ENCODE measurements at places on chromosomes 11 and 22. TPM values are rescaled to one million over a fixed set of nuclear protein-coding genes. Genes with fewer than 3 reads are reported as not detected.

CATSPERZ gene
- 2.0 TPM for total RNA-seq

ARAP1 gene
- 20.0 TPM for total RNA-seq

P2RX6 gene
- 5.2 TPM for total RNA-seq

CECR2 gene
- 1.4 TPM for total RNA-seq

MUC15 gene
- total RNA-seq: not detected

TIMM8B gene
- 63.3 TPM for total RNA-seq

DNA sequence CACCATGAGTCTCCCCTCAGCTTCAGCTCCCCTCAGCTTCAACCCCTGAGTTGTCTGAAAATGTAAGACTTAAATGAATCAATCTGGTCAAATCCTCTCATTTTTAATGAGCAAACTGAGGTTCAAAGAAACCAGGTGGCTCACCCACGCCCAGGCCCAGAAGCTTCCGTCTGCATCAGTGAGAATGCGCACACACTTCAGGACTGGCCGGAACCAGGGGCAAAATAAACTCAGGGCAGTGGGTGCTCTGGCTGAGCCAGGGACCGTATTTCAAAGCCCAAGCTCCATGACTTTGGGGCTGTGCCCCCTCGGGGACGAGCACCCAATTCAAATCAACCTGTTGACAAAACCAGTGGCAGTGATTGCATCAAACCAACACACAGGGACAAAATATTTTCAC is 3.1 kb downstream of the SULT4A1 start:
- no peak for DNase-seq

GRCh38 chr11:23010790-23011335 is 150.6 kb upstream of the CCDC179 start:
- no peak for DNase-seq

DNA sequence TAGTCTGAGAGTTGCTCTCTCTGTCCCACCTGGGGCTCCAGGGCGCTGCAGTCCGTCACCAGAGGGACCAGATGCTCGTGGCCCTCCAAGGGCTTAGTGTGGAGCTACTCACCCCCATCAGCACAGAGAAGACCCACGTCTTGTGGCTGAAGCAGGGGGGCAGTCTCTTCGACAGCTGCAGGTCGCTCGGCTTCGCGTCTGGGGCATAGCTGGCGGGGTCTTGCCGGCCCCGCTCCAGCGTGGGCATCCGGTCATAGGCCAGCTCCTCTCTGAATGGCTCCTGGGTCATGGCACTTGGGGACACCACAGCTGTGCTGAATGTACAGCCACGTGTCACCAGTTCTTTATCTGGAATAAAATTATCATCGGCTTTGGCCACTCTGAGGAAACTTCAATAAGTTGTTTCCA is 608 bp downstream of the MLC1 start:
- DNase-seq: no peak

DNA sequence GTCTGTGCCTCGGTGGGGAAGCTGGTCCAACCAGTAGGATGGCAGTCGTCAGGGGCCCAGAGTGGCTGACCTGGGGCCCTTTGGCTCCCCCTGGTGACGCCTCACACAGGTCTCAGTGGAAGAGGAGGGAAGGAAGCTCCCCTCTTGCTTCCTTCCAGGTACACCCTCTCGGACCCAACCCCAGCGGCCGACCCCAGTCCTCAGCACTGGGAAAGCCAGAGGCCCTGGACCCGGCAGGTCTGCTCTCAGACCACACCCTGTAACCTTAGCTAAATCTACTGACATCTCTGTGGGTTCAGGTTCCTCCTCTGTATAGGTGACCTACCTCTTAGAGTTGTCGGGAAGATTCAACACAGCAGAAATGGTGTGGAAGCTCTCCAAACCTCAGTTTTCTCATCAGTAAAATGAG is 3.4 kb upstream of the SCUBE1 start:
- peak; percentile 42 for DNase-seq

GRCh38 chr11:110431674-110432073 is 1.9 kb downstream of the FDX1 start:
- no peak for DNase-seq

DNA sequence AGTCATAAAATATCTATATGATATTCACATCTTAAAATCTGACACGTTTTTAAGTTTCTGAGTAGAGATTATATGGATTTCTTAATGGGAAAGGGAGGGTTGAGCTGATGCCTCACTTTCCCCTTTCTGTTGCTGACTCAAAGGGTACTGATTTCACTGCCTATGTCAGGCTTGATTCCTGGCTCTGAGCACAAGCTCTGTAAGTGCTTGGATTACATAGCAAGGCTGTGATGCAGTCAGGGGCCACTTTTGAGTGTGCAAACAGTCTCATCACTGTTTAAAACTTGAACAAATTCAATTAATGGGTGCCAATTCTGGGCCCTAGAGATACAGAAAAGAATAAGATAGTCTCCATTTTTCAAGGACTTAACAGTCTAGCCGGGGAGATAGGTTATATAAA is 14.4 kb downstream of the ATXN10 start:
- DNase-seq: no peak

DNA sequence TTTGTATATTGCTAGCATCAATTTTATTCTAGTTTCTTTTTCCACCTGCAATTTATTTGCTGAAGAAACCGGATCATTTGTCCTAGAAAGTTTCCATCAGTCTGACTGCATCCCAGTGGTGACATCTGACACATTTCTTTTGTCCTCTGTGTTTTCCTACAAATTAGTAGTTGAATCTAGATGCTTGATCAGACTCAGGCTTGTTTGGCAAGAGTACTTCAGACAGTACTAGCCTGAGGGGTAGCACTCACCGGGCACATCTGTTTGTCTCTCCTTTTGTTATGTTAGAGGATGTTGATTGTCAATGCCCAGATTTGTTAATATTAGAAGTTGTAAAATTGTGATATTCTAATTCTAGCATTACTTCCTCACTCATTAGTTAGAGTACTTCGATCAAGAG is 204.8 kb downstream of the SWAP70 start:
- no peak for DNase-seq

DNA sequence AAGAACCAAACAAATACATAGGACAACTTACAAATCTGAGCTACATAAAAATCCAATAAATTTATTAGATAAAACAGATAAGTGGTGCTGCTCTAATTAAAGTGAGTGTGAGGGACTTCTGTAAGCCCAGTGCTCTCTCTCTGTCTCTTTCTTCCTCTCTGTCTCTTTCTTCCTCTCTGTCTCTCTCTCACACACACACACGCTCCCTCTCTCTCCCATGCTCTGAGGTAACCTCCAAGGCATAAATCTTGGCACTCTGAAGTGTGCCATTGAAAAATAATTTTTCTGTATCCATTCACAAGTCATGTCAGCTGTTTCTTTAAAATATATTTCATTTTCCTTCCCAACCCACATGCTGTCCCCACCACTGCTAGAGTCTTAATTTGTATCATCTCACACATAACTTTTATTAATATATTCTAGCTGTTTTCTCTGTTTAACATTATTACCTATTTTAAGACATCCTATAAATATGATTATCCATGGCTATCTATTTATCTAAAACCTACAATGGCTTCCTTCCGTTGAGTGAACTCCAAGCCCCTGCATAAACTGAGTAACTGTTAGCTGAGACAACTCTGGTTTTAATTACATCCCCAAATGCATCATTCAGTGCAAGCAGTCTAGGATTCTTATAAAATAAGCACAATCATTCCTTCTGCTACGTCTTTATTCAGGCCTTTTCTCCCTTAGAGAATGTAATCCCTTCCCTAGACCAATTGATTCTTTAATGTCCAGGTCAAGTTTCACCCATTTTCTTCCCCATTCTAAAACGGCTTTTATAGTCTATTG is 57.4 kb upstream of the SLC5A12 start:
- no peak for DNase-seq

DNA sequence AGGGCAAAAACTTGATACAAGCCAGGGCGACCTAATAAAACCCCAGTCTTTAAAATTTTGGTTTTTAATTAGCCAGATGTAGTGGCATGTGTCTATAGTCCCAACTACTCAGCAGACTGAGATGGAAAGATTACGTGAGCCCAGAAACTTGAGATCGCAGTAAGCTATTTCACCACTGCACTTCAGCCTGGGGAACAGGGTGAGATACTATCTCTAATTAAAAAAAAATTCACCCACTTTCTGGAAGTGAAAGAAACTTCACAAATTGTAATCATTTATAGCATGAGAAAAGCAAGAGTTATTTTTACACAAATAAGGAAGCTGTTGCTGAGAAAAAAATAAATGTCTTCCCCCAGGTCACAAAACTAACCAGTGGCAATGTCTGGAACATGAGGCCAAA is 882 bp upstream of the GLYATL2 start:
- DNase-seq: no peak

DNA sequence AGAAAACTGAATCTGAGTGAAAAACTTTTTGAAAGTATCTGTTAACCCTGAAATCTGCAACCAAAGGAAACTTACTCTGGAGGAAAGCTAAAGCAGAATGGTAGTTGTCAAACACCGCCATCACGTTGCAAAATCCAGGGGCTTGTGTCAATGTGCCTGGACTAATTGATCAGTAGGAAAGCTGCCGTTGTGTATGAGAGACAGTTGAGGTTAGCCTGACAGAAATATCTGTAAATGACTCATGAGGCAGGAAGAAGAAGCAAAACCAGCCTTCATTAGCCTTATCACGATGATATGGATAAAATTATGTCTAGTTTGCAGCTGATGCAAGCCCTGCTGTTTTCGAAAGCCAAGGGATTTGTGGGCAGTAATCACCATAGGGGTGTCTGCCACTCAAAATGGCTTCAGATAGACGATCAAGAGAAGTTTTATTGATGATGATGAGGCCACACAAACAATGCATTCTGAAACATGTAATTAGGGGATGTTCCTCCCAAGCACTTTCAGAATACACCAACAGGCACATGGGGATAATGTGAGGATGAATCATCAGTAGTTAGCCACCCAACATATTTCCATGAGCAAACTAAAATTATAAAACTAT is 8.9 kb downstream of the SCGB1A1 start:
- DNase-seq: no peak

- DNase-seq: no peak
Measured at GRCh38 chr11:102836290-102836875, 7.0 kb downstream of the MMP3 start.

- no peak for DNase-seq
Measured at GRCh38 chr11:126514061-126514693, 158.7 kb downstream of the ST3GAL4 start.

- DNase-seq: no peak
Measured at GRCh38 chr22:27635435-27635834, 166.1 kb downstream of the MN1 start.

DNA sequence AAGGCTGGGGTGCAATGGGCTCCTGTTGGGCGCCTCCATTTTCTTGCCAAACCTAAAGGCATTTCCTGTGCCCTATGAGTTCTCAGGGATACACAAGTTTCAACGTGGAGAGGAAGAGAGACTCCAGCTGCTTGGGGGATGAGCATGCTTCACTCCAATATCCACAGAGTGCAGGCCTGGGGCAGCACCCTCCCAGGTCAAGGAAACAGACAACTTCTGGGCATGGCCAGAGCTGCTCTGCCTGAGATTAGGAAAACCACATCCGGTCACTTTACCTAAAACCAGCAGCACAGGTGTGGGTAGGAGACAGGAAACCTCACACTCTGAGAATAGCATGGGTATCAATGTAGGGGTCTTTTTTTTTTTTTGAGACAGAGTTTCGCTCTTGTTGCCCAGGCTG is 28.7 kb downstream of the TMEM184B start:
- DNase-seq: no peak

GRCh38 chr22:37926771-37927636 is 20.9 kb downstream of the MICALL1 start:
- no peak for DNase-seq

DNA sequence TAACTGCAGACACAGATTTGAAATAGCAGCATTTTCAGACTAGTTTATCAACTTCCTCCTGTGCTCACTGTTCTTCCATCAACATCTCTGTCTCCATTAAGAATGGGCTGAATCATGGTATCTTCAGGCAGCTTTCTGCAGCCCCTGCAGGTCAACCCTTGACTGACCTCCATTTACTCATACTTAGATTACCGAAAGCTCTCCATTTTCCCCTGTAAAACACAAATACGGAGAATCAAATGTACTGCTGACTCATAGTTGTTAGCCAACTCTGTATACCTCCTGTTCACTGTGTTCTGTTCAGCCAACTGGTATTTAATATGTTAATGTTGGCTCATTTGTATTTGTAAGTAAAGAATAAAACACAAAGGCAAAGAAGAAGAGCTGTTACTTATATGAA is 364.0 kb downstream of the CASP12 start:
- no peak for DNase-seq

DNA sequence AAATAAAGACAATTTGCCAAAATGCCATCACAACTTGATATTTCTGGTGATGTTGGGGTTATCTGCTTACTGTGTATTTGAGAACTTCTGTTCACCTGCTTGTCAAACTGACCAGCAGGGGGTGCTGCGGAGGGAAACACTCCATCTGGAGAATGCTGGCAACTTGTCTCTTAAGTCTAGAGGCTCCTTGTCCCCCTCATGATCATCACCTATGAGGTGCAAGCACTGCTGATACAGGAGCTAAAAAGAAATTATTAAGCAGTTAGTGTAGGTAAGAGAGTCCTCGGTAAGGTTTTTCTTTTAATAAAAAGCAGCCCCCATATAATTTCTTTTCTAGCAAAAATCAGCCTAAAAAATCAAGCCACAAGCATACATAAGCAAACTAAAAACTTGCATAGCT is 32.7 kb upstream of the GLYATL1B start:
- DNase-seq: peak; percentile 34

DNA sequence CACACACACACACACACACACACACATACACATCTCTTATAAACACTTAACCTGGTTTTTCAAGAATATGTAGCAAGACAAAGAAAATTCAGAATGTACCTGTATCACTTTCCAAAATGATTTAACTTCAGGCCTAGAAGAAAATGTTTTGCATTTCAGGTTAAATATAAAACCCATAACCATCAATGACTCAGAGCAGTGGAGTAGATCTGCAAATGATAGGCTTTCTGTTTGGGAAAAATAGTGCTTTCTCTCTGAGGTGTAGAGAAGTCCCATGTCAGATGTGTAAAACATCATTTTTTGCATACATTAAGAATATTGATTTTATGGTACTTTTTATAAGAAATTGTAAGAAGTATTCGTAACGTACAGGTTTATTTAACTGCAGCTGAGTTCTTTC is 116.9 kb downstream of the STK33 start:
- no peak for DNase-seq

GRCh38 chr11:111691176-111691575 is 75.0 kb downstream of the PPP2R1B start:
- no peak for DNase-seq
